ENCODE measurements at places on chromosomes 5 and 9. TPM values are rescaled to one million over a fixed set of nuclear protein-coding genes. Genes with fewer than 3 reads are reported as not detected.

Gene HBEGF
- total RNA-seq: 8.3 TPM

Gene BHMT2
- total RNA-seq: 1.9 TPM

Gene DMRT3
- total RNA-seq: 0.63 TPM

Gene THOC3
- total RNA-seq: 45.4 TPM

Gene ABLIM3
- 28.3 TPM for total RNA-seq

Gene GPRIN1
- total RNA-seq: 39.9 TPM

Gene PCDHA3
- 2.7 TPM for total RNA-seq

Gene CYLC2
- not detected for total RNA-seq

Gene SOWAHA
- 44.2 TPM for total RNA-seq

Gene FBXL7
- 11.4 TPM for total RNA-seq

Gene ACOT12
- total RNA-seq: not detected

Gene LCN9
- total RNA-seq: not detected

Gene SIT1
- not detected for total RNA-seq

Gene LEAP2
- total RNA-seq: 1.3 TPM

Gene RNF224
- not detected for total RNA-seq

Gene UBE2QL1
- 62.6 TPM for total RNA-seq

Gene EPB41L4A
- 12.2 TPM for total RNA-seq

Gene DIRAS2
- 222 TPM for total RNA-seq

Measured in dorsolateral prefrontal cortex (tissue), 122 donors.